ENCODE measurements at places on chromosomes 5 and 9.

GRCh38 chr9:125407974-125408900 is 146.6 kb downstream of the GAPVD1 start:
- no peak for DNase-seq

DNA sequence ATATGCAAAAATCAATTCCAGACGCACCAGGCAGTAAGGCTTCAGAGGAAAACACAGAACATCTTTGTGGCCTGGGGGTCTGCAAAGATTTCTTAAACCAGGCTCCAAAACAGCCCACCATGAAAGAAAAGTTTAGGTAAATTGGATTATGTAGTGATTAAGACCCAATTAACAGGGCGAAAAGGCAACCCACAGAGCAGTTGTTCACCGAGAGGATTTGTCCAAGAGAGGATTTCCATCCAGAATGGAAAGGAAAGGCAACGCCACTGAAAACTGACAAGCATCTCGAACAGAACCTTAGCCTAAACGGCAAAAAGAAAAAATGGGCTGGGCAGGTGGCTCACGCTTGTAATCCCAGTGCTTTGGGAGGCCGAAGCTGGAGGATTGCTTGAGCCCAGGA is 37.4 kb downstream of the GLT6D1 start:
- no peak for DNase-seq

- no peak for DNase-seq
Measured at GRCh38 chr5:41519801-41520200, 9.4 kb upstream of the PLCXD3 start.

DNA sequence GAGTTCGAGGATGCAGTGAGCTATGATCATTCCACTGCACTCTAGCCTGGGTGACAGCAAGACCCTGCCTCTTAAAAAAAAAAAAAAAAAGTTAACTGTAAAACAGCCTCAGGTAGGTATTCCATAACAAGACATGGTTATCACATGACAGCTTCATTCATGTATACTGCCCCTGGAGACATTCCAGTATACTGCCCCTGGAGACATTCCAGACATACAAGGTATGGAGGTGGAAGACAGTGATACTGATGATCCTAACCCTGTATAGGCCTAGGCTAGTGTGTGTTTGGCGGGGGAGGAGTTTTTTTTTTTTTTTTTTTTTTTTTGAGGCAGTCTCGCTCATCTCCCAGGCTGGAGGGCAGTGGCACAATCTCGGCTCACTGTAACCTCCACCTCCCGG is 105.5 kb downstream of the RICTOR start:
- no peak for DNase-seq

DNA sequence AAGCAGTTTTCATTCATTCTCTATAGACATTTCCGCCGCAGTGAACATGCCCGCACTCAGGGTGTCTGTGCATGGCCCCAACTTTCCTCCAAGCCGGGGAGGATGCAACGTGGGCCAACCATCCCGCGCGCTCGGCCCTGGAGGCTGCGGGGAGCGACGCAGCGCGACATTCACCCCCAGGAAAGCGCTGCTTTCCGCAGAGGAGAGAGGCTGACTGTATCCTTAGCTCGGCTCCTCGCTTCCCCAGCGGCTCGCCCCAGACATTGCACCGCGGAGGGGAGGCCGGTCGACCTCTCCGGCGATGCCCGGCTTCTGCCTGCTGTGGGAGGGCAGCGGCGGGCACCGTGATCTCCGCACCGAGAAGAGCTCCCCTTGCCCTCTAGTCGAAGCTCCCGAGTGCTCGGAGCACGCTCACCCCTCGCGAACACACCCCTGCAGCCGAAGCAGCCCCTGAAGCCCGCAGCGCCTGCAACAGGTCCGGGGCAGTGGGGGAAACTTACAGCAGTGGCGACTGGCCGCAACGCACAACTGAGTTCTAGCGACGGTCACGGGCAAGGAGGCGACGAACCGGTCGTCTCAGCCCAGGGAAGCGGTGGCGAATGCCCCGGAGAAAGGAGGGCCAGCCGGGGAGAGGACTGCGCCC is 600 bp downstream of the ENC1 start:
- DNase-seq = no peak

- no peak for DNase-seq
Measured at GRCh38 chr5:113527746-113528145, 14.3 kb downstream of the YTHDC2 start.

DNA sequence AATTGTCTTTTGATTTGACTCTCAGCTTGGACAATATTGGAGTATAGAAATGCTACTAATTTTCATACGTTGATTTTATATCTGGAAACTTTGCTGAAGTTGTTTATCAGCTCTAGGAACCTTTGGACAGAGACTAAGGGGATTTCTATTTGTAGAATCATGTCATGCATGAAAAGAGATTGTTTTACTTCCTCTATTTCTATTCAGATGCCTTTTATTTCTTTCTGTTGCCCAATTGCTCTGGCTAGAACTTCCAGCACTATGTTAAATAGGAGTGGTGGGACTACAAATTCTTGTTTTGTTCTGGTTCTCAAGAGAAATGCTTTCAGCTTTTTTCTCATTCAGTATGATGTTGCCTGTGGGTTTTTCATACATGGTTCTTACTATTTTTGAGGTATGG is 112.8 kb upstream of the CDH12 start:
- DNase-seq = no peak

DNA sequence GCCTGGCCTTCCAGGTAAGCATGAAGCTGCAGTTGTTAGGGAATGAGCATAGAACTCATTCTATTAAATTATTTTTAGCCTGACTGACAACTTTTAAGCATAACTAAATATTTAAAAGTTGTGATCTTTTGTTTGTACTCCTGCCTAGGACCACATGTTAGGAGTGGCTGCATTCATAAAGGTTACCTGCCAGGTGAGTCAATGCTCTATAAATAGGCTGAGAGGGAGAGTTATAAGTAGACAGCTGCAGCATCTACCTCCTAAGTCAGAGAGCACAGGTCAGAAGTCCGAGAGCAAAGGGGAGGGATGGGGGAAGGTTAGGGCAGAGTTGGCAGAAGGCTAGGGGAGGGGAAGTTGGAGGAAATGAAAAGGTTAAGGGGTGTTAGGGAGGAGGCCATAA is 292.4 kb upstream of the TLE4 start:
- no peak for DNase-seq

- no peak for DNase-seq
Measured at GRCh38 chr5:136249678-136250266, 56.8 kb upstream of the SMIM32 start.

DNA sequence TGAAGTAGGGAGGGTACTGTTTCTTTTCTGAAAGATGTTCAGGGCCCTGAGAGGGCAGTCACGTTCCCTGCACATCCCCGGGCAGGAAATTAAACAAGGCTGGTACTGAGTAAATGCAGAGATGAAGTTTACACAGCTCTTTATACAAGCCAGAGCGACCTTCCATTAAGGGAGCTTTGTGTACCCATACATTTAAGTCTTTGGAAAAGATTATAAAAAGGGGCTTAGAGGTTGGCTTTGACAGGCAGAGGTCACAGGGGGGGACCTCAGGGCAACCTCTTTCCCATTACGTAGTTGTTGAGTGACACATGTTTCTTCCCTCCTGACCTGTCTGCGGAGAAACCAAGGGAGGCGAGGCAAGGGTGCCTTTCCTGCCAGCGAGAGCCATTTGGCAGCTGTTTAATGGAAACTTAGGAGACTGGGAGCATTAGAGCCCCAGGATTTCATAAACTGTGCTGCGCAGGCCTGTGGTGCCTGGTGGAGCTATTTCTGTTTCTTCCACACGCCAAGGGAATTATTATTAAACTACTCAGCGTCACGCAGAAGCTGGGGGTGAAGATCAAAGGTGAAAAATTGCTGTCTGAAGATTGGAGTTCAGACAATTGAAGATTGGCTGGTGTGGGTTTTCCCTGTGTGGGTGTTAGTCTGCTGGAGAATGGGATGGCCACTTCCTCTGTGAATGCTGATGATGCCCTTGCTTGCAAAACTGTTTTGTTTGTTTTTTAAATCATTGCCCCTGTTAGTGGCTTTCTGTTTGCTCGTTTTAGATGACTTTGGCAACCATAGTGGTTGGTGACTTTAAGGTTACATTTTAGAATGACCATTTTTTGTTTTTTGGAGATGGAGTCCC is 3.2 kb upstream of the SMIM32 start:
- DNase-seq = no peak

- no peak for DNase-seq
Measured at GRCh38 chr5:130282049-130282448, 377.8 kb downstream of the CHSY3 start.

GRCh38 chr5:122183788-122184170 is 54.4 kb downstream of the ZNF474 start:
- no peak for DNase-seq

DNA sequence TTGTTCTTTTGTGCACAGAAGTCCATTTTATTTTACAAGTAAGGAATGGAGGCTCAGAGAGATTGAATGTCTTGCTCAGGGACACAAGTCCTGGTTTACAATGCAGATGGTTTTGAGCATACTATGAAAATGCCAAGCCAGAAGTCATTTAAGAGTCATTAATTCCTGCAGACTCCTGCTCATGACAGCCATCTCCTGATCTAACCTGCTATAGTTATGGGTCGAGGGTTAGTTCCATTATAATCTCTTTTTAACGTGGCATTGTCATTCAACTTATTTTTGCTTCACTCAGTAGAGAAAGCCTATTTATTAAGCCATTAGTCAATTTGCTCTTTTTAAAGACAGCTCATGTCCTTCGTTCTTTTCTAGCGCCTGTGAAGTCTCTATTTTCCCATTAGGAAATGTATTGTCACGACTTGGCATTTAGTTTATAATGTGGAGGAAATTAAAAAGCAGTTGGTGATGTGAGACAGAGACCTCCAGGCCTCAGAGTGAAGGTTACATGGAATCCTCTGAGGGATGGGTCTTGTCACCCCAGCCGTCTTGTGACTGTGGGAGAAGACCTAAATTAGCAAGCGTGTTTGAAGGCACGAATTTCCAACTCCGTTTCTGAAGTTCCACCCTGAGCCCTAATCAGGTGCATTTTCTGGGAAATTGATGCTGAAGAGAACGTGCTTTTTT is 84.1 kb downstream of the ACTBL2 start:
- DNase-seq = no peak

DNA sequence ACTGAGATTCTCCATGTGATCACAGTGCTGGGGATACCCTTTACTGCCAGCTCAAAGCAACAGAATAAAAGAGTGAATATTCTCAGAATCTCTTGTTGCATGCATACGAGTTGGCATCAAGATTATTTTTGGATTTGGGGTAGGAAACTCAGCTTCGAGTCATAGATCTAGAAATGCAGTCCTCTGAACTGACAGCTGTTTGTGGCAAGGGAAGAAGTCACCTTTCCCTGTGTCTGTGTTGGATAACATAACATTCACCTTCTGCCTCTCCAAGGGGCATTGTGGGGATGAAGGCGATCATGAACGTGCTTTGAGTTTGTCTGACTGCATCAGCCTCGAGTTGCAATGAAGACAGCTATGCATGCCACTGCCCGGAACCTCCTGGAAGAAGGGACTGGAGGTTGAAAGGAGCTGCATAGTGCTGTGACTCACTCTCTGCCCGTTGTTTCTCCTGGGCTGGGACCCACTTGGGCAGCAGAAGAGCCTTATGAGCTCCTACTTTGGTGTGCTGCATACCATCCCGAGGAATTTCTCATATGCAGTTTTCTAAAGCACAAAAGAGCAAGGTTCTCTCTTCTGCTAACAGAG is 231.7 kb downstream of the ARHGAP26 start:
- no peak for DNase-seq

DNA sequence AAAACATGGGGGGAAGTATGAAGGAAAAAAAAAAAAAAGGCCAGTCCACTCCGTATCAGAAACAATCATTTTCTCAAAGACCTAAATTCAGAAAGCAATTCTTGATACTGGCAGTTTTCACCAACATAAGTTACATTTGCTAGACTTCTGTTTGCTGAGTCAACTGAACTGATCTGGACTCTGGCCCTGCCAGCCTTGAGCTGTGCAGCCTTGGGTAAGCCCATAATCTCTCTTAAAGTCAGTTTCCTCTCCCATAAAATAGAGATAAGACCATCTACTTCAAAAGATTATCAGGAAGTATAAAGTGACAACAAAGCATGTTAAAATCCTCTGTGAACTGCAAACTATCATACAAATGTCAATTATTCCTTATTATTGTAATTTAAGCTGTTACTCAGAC is 106.8 kb downstream of the MAPKAP1 start:
- DNase-seq = no peak

GRCh38 chr9:34575241-34575640 is 14.3 kb downstream of the CNTFR start:
- no peak for DNase-seq

DNA sequence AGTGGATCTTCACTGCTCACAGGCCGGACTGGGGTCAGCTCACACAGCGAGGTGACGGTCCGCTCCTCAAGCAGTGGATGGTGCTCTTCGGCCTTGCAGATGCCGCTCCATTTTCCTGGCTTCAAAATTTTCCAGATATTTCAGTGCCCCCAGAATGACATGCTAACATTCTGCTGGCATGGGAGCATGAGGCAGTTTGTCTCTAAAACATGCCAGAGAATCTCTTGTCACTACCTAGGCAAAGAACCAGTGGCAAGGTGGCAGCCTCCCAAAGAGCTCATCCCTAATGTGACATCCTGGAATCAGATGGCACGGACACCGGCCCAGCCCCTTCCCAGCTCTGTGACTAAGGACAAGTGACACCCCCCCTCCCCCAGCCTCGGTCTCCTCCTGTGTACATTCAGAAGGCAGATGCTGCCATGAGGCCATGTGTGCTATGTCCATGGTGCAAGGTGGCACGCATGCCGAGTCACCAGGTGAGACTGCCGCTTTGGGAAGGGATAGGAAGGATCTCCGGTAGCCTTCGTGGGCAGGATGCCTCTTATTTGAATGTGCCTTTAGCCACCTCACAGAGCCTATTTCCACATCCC is 2.7 kb downstream of the S1PR3 start:
- DNase-seq = no peak

DNA sequence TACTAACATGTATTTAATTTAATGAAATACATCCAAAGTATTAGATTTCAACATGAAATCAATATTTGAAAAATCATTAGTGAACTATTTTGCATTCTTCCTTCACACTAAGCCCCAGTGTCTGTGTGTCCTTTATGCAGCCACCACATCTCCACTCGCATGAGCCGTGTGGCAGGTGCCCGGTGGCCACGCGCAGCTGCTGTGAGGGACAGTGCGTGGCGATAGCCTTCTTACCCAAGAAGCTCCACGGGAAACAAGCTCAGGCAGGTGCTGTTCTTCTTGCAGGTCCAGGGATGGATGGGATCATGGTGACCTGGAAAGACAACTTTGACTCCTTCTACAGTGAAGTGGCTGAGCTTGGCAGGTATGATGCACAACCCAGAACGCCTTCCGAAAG is 79.3 kb upstream of the OTULINL start:
- DNase-seq = no peak

- DNase-seq = no peak
Measured at GRCh38 chr5:178417391-178417811, 172.8 kb downstream of the COL23A1 start.

- DNase-seq = no peak
Measured at GRCh38 chr5:90983711-90984124, 399.4 kb downstream of the ARRDC3 start.

Measured in nucleus accumbens (tissue), 56 donors.